Stimulated activated CD8-positive, alpha-beta memory T cell treated with anti-CD3 and anti-CD28 coated beads, Interleukin-15, amount 100 ng/mL, for 48 hours (primary cell): ENCODE measurements at places on chromosomes 2 and 18.

- DNase-seq, result no peak
These were observed 69.7 kb downstream of the NCK2 start for GRCh38 chr2:105814291-105814940.

- no peak for DNase-seq
These were observed 680.1 kb upstream of the RAB6C start for GRCh38 chr2:129299338-129299737.

- DNase-seq, result no peak
These were observed 79.8 kb downstream of the VAPA start for GRCh38 chr18:9993521-9994025.

DNA sequence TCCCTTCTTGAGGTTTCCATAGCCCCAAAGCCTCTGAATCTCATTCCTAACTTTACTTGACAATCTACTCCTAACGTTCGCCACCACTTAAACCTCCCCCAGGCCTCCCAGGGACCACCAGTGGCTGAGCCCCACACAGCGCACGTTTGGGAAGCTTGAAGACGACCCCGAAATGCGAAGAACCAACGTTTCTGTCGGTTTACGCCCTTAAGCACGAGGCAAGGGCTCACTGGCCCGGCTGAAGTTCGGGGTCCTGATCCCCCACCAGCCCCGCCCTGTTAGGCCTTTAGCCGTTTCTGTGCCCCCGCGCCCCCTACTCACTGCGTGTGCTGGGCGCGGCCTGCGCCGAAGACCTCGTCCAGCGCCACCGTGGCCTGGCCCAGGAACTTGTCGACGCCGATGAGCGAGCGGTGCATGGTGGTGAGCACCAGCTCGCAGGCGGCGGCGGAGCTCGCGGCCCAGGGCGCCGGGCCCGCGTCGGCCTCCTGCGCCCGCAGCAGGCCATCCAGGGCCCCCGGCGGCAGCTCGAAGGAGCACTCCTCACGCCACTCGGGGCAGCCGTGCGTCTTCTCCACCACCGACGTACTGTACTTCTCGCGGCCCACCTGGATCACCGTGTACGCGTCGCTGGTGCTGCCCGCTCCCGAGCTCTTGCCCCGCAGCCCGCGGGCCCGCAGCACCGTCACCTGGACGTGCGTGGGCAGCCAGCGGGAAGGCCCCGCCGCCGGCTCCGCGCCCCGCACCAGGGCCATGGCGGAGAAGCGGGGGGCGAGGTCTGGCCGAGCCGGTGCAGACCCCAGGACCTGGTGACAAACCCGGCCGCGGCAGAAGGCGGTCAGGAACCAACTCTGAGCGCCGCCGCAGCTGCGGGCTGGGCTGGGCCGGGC lies 479 bp downstream of the RAB11FIP5 start:
- peak; percentile 7 for DNase-seq

- DNase-seq, result no peak
These were observed 16.5 kb upstream of the KLHL23 start for GRCh38 chr2:169716938-169717690.

DNA sequence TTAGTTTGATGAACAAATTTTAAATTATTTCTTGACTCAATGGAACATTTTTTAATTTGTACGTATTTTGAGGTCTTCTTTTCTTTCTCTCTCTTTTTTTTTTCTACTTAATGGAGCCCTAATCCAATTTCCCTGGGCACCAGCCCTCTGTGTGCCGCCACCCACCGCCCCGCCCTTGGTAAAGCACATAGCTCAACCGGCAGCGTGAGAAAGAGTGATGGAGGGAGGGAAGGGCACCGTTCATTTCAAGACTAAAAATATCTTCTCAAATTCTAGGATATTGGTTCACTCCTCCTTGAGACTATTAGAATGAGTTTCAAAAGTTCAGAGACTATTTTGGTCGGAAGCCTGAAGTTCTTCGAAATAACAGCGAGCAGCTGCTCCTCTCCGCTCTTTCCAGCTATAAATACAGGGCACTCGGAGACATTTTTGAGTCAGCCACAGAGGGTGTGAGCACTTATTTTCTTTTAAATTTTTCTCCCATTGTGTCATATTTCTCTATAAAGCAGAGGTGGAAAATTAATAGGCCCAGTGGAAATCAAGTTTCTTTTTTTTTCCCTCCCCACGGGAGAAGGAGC lies 731.7 kb upstream of the ID2 start:
- no peak for DNase-seq
